ENCODE measurements at places on chromosomes 16 and 17.

DNA sequence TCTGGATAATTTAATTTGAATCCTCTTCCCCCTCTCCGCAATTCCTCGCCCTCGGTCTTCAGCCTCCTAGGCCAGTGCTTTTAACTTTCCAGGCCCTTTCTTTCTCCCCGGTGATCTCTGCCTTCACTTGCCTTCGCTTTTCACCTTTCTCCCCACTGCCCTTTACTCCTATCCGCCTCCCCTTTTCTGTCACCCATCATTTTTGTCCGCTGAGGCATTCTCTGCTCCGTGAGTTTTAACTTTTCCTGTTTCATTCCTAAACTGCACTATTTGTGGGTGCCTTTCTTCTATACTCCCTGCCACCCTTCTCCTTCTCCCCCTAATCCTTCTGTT lies 729 bp downstream of the LONP2 start:
- no peak for DNase-seq

DNA sequence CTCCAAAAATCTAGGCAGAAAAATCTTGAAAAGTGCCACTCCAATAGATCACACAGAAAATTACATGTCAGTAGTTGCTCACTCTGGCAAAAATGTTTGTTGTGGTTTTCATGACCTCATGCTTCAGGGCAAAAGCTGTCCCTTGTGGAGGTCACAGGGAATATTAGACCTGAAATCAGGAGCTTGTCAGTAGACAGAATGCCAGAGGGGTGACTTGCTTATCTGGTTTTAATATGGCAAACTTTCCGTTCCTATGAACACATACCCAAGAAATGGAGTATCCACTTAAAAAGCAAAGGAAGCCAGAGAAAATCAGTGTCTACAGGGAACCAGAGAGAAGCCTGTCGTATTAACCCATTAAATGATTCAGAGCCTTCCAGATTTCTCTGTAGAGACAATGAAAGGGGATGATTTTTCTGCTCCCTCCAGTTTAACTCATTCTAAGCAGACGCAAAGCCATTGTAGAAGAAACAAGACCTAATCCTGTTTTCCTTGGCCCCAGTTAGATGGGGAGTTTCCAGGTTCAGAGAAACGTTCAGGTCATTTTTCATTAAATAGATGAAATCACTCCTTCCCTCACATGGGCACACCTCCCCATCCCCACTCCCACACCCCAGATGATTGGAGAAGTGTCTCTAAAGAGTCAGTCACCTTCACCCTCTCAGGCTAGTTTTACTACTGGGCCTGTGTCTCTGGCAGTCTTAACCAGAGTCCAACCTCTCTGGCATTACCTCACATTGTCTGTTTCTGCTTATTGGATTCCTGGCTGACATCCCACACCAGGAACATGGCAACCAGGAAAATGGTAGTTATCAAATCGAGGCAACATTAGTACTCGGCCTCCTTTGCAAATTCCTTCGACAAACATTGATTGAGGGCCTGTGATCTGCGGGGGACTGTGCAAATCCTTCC lies 6.0 kb downstream of the SOX9 start:
- no peak for DNase-seq

DNA sequence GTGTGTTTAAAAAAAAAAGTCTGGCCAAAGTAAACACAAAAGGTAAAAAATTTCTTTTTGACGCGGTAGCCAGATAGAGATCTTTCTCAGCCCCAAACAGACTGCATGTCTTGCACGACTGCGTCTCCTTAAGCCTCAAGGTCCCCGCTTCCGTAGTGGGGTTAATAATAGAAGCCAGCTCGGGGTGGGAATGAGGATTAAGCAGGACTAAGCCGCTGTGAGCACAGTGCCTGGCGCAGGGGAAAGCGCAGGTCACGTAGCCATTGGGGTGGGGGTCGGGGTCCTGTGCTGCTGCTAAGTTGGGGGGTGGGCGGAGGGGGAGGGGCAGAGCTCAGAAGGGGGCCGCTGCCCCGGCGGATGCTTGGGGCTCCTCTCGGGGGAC lies 521 bp downstream of the GGA2 start:
- DNase-seq = no peak

GRCh38 chr17:6021011-6021400 lies 49.2 kb upstream of the WSCD1 start:
- DNase-seq = no peak

DNA sequence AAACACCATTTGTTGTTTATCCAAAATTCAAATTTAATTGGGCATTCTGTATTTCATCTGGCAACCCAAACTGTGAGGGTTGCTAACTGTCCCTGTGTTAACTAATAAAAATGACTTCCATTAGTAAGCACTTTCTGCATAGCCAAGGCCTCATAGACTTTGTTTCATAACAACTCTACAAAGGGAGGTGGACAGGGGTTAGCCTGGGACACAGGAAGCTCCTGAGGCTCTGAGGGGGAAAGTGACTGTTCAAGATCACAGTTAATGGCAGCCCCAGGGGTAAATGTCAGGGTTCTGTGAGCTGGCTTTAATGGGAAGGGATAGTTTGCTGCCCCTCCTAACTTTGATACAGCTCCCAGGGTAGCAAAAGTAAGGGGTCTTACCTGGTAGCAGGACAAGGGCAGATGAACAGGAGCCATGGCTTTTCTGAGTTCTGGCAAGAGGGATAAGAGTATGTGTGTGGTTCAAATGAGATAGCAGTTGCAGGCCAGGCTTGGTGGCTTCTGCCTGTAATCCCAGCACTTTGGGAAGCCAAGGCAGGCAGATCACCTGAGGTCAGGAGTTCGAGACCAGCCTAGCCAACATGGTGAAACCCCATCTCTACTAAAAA lies 2.2 kb downstream of the HEATR9 start:
- no peak for DNase-seq

GRCh38 chr17:42001729-42002128 lies 15.5 kb downstream of the DNAJC7 start:
- no peak for DNase-seq

- DNase-seq = peak; percentile 11
Observed at GRCh38 chr17:732902-733720, 715 bp downstream of the TLCD3A start.

DNA sequence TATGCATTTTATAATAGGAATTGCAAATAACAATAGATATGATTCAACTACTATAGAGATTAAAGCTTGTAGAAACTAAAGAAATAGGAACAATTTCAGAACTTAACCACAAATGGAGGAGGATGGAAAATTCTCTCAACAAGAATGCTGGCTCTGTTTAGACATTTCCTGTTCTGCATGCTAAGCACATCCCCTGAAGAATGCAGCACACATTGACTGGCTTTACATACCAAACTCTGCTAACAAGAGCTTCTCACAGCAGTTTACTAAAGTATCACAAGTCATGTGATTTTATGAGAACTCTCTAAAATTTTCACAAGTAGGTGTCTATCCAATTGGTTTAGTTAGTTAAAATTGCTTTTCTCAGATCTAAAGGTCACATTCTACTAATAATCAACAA lies 85.2 kb downstream of the SPAG9 start:
- peak; percentile 20 for DNase-seq

DNA sequence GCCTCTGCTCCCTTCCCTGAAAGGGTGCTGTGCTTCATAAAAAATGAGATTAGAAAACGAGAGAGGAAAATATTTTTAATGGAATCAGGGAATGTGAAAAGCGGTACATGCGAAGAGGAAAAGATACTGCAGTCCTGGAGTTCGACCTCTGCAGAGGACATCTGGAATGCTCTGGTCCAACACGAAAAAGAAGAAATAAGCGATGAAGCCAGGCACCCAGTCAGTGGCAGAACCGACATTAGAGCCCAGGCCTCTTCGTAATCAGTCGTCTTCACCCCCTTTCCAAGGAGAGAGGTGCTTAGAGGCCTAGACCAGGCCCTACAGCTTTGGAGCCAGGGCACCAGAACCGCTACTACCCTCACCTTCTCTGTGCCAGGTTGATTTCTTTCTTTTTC lies 459 bp upstream of the MARCHF10 start:
- DNase-seq = no peak

DNA sequence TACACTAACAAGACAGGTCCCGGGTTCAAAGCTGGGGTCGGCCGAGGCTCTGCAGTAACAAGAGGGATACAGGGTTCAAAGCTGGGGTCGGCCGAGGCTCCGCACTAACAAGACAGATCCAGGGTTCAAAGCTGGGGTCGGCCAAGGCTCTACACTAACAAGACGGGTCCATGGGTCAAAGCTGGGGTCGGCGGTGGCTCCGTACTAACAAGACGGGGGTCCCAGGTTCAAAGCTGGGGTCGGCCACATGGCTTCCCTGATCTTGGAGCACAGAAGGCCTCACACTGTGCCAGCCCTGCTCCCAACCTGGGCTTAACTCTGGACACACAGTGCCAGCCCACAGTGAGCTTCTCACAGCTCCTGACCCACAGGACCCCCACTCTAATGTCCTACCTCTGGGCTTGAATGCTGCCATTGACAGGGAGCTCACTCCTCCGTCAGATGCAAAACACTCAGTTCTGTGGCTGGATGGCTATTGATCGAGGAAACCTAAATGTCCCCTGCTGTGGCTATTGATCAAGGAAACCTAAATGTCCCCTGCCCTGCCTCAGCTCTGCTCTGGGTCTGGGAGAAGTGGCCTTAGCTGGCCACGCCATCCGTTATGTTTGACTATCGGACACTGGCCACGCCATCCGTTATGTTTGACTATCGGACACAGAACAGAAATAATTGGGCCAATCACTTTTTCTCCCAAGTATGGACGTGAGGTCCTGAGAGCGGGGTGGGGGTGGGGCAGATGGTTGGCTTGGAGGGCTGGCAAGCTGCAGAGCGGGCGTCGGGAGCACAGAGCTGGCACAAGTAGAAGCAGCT lies 54.6 kb upstream of the DOC2B start:
- no peak for DNase-seq

DNA sequence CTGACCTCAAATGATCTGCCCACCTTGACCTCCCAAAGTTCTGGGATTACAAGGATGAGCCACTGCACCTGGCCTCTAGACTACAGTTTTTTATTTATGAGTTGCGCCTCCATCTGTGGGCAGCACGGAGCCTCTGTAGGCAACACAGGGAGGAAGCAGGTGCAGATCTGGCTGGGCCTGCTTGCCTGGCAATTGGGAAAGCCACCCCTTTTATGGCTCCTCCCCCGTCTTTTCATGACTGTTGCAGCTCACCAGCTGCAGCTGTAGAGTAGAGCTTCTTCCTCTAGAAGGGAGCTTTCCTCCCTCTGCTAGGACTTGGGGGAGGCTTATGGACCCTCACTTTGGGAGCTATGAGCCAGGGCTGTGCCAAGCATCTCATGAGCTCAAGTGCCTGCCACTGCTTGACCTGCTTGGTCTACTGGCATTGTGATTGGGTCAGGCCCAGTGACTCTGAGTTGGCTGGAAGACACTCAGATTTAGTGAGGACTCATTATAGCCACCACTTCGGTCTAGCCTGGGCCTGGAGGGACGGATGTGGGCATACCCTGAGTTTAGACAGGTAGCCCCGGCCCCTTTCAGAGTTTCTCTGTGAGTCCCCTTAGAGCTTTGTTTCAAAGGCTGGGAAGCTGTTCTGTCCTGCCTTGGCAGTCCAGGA lies 6.9 kb upstream of the SLC7A6 start:
- DNase-seq = no peak

- no peak for DNase-seq
Observed at GRCh38 chr16:26729951-26730541, 336.7 kb upstream of the C16orf82 start.

DNA sequence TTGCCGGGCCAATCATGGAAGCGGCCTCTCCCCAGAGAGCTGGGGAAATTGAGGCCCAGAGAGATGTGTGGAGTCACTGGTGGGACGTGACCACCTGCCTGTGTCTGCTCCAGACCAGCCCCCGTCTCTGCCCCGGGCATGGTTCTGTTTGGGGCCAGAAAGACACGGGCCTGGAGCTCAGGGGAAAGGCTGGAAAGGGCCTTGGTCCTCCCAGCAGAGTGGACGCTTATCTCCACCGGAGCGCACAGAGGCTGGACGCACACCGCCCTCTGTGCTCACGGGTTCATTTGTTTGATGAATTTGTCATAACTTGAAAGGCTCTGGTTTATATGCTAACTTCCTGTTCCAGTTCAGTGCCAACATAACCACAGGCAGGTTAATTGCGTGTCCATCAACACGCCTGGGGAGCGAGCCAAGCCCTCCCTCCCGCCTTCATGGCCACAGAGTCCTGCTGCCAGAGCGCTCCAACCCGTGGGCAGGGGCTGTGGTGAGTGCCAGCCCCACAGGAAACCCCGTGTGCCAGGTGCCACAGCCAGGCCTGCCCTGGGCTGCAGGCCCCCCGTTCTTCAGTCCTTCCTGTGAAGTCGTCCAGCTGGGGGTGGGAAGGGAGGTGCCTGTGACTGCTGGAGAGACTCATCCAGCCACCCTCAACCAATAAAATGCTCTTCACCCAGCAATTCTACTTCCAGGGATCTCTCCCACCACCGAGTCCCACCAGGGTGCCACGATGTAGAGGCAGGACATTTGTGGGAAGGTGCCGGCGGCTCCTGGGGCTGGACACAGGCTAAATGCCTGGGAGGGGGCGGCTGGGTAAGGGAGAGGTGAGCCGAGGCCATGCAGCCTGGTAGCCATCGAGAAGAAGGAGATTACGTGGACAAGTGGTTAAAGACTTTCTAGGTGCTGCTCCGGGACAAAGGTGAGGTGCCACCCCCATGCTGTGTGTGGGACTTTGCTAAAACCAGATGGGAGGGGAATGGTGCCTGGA lies 29.4 kb upstream of the BAHCC1 start:
- no peak for DNase-seq

- DNase-seq = no peak
Observed at GRCh38 chr17:79097226-79098055, 22.8 kb downstream of the ENGASE start.

GRCh38 chr17:29291163-29291752 lies 2.7 kb downstream of the NUFIP2 start:
- DNase-seq = no peak

- DNase-seq = no peak
Observed at GRCh38 chr16:59274141-59274540, 540.0 kb upstream of the GOT2 start.

DNA sequence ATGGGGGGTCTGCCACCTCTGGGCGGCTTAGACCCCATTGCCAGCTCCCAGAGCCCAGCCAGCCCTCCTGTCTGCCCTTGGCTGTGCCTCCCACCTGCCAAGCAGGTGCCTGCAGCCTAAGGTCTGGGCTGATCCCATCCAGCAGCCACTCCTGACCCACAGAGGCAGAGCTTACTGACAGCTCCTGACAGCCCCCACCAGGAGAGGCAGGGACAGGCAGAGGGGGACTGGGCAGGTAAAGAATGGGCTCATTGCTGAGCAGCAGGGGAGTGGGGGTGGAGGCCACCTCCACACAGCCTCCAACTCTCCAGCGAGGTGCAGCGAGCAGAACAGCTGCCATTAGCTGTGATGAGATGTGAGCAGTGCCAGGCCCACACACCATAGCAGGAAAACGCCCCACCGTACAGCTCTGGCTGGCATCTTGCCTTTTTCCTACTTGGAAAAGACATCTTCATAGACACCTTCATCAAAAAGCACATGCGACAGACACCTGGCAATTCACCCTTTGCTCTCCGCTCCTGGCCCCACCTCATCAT lies 164.4 kb downstream of the C16orf78 start:
- DNase-seq = no peak

DNA sequence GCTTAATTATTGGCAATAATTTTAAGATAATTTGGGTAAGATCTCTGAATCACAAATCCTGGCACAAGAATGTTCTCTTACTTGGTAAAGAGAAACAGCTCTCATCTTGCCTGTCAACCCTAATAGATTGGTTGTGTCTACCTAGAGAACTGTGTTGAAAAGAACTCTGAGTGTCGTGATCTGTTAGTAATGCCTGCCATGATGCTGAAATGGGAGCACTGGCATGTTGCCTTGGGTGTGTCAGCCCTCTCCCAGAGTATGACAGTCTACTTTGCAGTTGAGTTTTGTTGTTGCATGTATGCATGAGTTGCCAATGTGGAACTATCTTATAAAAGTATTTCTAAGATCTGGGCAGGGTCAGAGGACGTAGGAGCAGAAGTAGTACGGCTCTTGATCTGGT lies 221.4 kb downstream of the MAF start:
- no peak for DNase-seq

- DNase-seq = peak; percentile 58
Observed at GRCh38 chr17:59154292-59154720, 680 bp downstream of the SKA2 start.

Data from substantia nigra (tissue), 51 donors.